ENCODE measurements at places on chromosomes 2 and 18.

DNA sequence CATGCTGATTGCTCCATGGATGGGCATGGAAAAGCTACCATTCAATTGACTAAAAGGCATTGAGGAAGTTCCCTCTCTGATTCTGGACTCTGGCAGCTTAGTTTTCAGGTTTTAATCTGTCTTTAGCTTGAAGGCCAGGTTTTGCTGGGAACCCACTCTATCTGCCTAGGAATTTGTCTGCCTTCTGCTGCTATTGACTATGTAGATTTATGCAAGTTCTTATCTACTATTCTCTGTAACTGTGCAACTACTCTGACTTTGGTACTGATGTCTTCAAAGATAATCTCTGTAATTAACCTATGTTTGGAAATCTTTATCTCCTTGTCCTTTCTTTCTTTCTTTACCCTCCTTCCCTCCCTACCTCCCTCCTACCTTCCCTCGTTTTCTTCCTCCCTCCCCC, 178.8 kb downstream of the DSEL start:
- no peak for DNase-seq

GRCh38 chr2:98809116-98809515, 78.2 kb upstream of the MGAT4A start:
- no peak for DNase-seq

DNA sequence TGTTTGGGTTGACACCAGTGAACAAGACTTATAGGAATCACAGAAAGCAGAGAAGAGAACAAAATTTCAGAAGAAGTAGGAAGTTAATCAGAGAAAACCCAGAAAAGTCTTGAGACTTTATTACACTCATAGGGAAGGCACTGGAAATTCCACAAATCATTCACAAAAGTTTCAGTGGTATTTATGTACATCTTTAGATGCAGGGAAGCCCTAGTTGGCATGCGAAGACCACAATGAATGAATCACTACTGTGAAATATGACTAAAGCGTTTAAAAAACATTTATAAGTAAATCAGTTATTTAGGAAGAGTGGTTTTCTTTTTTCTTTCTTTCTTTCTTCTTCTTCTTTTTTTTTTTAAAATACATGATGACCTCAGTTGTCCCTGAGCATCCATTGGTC, 105.1 kb downstream of the NUP35 start:
- no peak for DNase-seq

GRCh38 chr2:8312221-8312620, 369.6 kb upstream of the ID2 start:
- DNase-seq = no peak

DNA sequence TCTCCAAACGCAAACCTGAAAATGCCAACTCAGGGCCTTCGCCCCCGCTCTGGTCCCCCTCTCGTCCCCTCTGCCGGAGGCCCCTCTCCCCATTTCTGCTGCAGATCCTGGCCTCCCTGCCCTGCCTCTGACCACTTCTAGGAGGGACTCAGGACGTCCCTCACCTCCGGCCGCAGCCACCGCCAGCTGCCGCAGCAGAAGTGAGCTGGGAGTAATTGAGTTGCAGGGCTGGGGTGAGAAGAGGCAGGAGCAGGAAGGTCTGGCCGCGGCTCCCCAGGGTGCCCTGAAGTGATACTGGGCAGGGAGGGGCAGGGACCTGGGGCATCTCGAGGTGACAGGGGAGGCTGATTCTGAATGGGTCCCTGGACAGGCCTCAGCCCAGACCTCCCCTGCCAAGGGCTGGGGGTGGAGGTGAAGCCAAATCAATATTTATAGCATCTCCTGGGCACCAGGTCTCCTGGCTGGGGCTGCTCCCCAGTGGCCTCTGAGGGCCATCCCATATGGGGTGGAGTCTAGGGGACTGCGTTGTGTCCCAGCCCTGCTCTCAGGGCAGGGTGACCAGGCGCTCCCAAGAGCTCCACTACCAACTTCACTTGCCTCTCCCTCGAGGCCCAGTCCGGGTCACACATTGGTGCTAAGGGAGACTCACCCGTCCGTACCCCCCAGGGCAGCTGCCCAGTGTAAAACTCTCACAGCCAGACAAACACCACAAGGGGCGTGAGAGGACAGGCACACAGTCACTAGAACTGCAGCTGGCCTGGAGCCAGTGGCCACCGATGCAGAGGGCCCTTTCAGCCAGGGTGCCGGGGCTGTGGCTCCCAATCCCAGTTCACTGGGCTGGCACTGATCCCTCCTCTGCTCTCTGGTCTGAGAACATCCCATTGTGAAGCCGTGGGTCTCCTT, 33.0 kb downstream of the KCNIP3 start:
- DNase-seq = no peak

DNA sequence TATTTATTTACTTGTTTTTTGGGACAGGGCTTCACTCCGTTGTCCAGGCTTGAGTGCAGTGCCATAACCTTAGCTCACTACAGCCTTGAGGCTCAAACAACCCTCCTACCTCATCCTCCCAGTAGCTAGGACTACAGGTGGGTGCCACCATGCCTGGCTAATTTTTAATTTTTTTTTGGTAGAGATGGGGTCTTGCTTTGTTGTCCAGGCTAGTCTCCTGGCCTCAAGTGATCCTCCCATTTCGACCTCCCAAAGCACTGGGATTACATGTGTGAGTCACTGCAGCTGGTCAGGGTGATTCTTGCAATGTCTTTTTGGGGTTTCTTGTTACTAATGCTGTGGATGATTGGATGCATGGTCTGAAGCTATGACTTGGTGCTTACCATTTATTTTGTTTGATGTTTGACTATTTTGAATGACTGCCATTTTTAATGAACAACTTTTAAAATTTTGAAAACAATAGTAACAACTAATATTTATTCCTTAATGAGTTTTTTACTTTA, 6.5 kb downstream of the CERS6 start:
- no peak for DNase-seq
